ENCODE measurements at places on chromosomes 1 and 21. TPM values are rescaled to one million over a fixed set of nuclear protein-coding genes. Genes with fewer than 3 reads are reported as not detected.

DNA sequence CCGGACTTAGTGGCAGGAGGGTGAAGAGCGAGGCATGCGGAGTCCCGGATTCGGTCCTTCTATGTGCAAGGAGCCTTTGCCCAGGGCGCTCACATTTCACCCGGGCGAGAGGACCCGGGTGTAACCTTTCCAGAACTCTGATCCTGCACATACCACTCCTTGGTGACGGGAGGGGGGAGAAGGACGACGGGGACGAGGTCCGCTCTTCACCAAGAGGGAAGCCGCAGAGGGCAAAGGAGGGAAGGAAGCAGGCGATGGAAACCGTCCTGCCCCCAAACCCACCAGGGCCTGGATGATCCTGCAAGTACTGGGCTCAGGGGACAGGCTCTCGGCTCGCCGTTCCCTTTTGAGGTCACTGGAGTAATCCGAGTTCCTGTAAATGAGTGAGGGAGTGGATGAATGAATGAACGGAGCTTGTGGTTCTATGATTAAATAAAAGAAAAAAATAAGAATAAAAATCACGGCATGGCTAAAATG, 993 bp downstream of the SYPL2 start:
- DNase-seq: peak; percentile 40

DNA sequence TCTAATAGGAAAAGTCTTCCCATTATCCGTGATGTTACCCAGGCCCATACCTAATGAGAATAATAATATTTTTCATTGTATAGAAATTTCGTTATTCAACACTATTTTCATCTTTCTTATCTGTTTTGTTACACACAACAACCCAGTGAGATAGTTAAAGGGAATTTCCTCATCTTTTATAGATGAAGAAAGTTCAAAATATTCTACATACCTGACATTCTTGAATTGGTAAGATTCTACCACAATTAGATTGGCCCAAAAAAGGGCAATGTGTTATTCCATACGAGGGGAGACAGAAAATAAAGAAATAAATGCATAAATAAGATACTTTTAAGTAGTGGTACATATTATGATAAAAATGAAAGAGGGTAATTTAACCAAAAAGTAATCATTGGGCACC, 405.5 kb upstream of the ADAMTS5 start:
- no peak for DNase-seq

Gene AGTRAP
- 67.7 TPM for total RNA-seq

DNA sequence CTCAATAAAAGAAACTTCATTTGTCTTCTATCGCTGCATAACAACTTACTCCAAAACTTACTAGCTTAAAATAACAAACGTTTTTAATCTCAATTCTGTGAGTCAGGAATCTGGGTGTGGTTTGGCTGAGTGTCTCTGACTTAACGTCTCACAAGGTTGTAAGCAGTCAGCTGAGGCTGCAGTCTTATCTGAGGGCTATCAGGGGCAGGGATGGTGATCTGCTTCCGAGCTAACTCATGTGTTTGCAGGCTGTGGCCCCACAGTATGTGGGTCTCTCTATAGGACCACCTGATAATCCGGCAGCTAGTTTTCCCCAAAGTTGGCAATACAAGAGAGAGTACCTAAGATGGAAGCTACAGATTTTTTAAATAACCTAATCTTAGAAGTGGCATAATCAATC, 234.2 kb upstream of the FGGY start:
- DNase-seq: no peak

- no peak for DNase-seq
Measured at GRCh38 chr1:182984621-182985020, 31.7 kb upstream of the SHCBP1L start.

DNA sequence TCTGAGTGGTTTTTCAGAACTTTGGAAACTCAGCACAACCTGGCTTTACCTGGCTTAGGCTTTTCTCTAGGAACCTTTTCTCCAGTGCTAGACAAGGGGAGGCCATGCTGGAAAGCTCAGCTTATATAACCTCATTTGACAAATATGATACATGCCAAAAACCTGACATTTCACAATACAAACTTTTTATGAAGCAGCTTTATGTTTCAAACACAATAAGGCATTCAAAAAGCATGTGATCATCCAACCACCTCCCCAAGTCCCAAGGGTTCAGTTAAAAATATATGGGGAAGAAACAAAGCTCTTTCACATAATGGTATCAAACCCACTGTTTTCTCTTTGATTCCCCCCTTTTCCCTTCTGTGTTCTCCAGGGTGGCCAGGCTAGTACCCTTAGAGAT, 63.7 kb downstream of the ZC3H11B start:
- no peak for DNase-seq

DNA sequence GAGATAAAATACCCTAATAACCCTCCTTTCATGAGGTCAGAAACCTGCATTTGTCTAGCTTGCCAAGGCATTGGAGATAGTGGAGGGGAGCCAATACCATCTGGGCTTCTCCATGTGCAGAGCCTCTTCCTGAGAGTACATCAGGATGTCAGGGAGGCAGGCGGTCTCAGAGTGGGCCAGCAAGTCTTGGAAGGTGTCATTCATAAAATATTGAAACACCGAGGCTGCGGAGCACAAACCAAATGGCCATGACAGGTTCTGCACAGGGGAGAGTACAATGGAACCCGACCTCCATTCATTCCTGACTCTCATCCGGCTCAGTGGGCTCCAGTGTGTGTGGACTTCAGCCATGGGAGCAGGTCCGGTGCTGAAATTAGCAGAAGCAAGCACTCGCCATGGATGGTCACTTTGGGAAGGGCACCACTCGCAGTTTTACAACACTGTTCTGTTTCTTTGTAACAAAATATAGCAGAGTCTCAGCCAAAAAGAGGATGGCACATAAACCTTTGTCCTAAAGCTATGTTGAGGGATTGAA, 446.6 kb downstream of the SIPA1L2 start:
- DNase-seq: no peak

DNA sequence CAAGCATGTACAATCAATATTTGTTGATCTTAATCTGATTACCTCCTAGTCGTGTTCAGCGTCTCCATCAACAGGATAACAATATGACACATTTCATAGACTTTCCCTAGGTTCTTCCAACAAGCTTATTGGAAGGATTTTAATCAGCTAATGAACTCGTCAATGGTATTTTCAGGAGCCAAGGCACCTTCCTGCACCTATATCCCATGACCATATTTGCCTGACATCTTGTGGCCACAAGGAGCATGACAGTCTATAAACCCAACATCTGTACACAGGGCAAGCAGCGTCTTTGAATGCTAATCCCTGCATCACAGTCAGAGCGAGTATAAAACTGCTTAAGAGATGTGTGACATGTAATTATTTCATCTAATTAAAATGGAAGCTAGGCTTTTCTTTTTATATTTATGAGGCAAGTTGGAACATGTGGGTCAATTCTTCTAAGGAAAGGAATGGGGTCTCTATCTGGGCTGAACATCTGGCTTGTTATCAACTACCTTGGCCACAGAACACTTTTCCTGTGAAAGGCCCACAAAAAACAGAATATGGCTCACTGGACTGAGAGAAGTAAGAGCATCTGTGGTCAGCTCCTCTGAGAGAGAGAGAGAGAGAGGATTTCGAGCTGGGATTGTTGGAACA, 388.8 kb downstream of the NTNG1 start:
- peak; percentile 74 for DNase-seq

Gene SMCP
- not detected for total RNA-seq

Gene LAMC1
- 90.2 TPM for total RNA-seq

Gene BRINP3
- total RNA-seq: not detected

Gene MORC3
- 43.6 TPM for total RNA-seq

GRCh38 chr1:5982868-5983267, 9.4 kb downstream of the NPHP4 start:
- DNase-seq: no peak

GRCh38 chr21:37704751-37705150, 211.5 kb downstream of the KCNJ6 start:
- DNase-seq: no peak

DNA sequence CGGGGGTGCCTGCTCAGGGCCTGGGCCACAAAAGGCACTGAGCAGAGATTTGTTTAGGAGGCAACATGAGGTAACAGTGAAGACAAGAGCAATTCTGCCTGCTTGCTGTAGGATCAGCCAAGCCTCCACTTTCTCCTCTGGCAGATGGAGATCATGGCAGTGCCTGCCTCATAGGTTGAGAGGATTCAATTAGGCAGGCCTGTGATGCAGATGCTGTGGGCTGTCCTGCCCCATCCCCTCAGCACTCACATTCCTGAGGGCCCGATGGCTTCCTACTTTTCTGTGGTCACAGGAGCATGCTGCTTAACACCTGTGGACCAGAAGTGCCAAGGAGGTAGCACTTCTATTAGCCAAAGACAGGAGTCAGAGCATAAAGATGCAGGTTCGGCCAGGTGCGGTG, 1.2 kb upstream of the UBL4B start:
- no peak for DNase-seq

Gene PGLYRP4
- total RNA-seq: not detected

Gene DDAH1
- 23.1 TPM for total RNA-seq

Gene CRNN
- not detected for total RNA-seq

Gene SLAMF8
- total RNA-seq: not detected

DNA sequence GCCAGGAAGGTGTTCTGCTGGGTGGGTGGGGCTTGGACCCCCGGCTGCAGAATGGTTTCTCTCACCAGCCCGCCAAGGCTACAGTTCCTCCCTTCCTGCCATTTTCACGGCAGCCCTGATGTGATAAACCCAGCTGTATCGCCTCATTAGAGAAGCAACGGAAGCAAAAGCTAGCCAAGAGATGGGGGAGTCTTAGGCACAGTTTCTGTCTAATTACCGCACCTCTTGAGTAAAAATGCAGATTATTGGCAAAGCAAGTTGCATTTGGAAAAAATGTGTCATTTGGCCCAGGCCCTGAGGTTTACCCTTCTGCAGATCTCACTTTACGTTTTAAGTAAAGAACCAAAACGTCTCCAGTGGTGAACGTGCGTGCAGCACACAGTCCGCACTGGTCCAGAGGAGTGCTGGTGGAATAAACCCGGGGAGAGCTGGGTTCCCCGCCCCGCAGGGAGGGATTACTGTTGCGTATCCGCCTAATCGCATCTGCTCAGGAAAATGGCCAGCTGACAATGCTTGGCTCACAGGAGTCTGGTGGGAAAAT, 109.9 kb downstream of the GALNT2 start:
- DNase-seq: peak; percentile 62

- peak; percentile 81 for DNase-seq
Measured at GRCh38 chr1:157073944-157074685, 25.5 kb downstream of the ETV3L start.

DNA sequence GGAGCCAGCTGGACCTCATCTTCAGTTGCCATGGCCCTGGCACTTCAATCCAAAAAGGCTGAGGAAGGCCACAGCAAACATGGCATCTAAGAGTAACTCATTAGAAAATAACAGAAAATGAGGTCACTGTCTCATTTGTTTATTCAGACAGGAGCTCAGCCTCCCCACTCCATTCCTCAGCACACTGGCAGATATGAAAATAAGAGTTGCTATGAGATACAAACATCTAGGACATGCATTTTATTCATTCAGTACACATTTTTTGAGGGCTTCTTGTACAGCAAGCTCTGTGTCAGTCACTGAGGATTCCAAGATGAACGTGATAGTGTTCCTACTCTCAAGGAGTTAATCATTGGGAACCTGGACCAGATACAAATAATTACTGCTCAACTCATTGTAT, 32.7 kb upstream of the TMEM125 start:
- no peak for DNase-seq

Gene SERPINC1
- not detected for total RNA-seq

Gene UMODL1
- 0.09 TPM for total RNA-seq

All from neural progenitor cell (in vitro differentiated cells).